Ascending aorta (tissue), 2 donors: ENCODE measurements at places on chromosomes 6 and 20. TPM values are rescaled to one million over a fixed set of nuclear protein-coding genes. Genes with fewer than 3 reads are reported as not detected.

The NCOA6 gene
- 21.6 TPM for total RNA-seq

The TP53INP2 gene
- 6.2 TPM for total RNA-seq

The ENPP1 gene
- 4.5 TPM for total RNA-seq

The SPATA2 gene
- 7.6 TPM for total RNA-seq

The GLP1R gene
- total RNA-seq, result not detected

The HMGCLL1 gene
- 0.21 TPM for total RNA-seq

The VWA7 gene
- total RNA-seq, result not detected

The NOX3 gene
- not detected for total RNA-seq

The MYB gene
- total RNA-seq, result not detected

The RSPH9 gene
- not detected for total RNA-seq

The IRAK1BP1 gene
- total RNA-seq, result 2.7 TPM

The HRH3 gene
- 0.21 TPM for total RNA-seq

The THBS2 gene
- 709 TPM for total RNA-seq

The FOXA2 gene
- not detected for total RNA-seq

DNA sequence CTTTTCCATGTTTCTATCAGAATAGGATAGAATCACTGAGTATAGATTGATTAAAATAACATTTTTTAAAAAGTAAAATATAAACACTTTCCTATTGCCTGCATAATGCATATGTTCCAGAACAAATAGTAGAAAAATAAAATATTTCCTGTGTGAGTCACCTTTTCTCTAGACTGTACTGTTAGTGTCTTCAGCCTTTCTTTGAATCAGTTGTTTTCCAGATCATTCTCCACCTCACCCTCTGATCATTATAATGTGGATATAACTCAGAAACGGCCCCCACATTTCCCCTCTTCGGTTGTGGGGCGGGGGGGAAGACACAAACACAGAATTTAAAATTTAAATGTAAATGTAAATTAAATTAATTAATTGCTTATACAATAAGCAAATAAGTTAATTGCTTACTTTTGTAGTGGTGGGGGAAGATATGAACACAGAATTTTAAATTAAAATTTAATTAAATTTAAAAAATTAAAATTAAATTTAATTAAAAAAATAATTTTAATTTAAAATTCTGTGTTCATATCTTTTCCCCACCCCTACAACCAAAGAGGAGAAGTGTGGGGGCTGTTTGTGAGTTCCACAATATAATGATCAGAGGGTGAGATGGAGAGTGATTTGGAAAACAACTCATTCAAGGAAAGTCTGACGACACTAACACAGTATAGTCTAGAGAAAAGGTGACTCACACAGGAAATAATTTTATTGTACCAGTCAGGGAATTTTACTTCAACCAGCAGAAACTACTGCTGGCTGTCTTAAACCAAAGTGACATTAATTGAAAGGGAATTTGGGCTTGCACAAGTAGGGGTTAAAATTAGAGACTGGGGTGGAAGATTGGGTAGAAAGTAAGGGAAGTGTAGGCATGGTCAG, 37.1 kb upstream of the PROKR2 start:
- no peak for DNase-seq

- DNase-seq, result no peak
These were observed 52.2 kb downstream of the PFDN4 start for GRCh38 chr20:54260116-54260515.

DNA sequence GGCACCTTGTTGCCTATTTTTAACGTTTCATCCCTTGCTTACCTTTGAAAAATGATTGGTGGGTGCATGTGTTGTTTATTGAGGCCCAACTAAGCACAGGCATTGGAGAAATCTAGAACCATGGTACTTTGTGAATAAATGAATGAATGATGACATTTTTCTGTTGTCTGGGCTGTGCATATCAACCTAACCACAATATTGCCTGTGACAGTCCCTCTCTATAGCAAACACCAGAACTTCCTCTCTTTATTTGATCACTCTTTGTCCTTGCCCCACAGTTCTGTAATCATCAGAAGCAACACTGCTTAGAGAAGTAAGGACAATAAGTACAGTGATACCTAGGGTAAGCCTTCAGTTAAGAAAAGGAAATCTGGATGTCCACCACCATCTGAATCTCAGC, 75.1 kb downstream of the TBC1D7 start:
- DNase-seq, result no peak

GRCh38 chr20:2289475-2289874, 6.3 kb upstream of the TGM3 start:
- DNase-seq, result no peak

GRCh38 chr20:38202153-38202981, 37.3 kb upstream of the TGM2 start:
- no peak for DNase-seq

DNA sequence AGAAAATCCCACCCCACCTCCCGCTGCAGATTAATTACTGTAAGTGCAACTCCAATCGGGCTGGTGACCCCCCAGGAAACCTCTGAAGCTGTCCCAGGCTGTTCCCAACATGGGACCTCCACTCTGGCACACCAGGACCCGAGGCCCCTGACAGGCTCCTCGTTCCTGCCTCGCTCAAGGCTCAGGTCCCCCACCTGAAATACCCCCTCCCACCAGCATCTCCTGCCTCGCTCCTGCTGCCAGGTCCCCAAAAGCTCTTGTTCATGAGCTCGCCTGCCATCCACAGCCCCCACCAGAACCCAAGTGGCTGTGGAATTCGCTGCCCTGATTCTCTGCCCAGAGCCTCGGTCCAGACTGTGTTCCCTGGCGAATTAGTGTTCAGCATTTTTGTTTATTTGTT, 26.1 kb downstream of the NPEPL1 start:
- DNase-seq, result peak; percentile 52

GRCh38 chr6:154512201-154512600, 1.7 kb upstream of the CNKSR3 start:
- DNase-seq, result no peak

DNA sequence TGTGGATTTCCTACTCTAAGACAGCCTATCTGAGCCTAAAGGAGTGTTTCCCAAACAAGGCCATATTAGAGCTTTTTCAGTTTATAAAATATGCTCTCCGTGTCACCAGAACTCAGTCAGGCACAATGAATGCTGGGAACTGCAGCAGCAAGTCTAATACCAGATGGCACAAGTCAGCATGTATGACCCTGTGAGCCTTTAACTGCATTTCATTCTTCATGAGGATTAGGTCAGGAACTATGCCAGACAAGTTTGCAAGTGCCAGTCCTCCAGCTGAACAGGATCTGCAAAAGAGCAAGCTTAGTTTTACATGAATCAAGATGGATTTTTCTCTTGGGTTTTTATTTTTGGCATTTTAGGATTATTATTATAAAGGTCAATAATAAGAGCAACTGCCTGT, 66.7 kb upstream of the SAMD5 start:
- DNase-seq, result no peak

DNA sequence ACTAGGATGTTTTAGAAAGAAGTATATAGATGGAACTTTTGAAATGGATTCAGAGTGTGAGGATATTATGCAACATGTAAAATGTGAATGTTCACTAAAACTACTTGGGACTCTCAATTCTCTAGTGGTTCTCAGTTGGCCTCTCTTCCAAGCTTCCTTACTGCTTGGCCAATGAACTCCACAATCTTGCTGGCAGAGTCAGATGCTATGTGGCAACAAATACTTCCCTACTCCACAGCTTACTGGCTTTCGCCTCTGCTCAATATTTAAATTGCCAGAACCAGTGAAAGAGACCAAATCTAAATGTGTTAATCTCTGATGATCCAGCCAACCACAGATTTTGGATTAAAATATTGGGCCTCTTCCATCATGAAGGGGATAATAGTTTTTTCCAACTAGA, 138.4 kb downstream of the HTR1B start:
- no peak for DNase-seq

- DNase-seq, result no peak
These were observed 84.3 kb upstream of the IFNGR1 start for GRCh38 chr6:137303441-137303840.

- DNase-seq, result no peak
These were observed 36.2 kb upstream of the THEMIS start for GRCh38 chr6:127937102-127937501.

DNA sequence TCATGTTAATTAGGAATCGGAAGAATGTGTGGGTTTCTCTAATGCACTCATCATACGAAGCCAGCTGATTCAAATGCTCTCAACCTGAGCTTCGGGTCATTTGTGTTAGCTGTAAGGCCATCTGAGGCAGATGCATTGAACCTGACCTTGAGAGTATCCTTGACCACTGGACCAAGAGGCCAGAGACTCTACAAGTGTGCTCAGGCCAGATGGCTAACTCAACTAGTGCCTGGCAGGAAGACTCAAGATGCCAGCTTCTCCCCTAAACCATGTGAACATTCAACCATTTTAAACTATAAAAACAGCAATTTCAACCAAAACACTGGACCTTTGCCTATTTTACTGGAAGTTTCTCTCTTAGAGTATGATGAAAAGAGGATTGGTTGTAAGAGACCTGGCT, 168.6 kb upstream of the CDH4 start:
- DNase-seq, result no peak

- DNase-seq, result no peak
These were observed 1100.6 kb upstream of the CITED2 start for GRCh38 chr6:140475086-140475485.

- DNase-seq, result no peak
These were observed at the start of gene STK35 for GRCh38 chr20:2101057-2101864. Gene STK35, plus strand, starts transcription at chr20:2101827. Its CDS starts 55 bp downstream, at chr20:2101882.

DNA sequence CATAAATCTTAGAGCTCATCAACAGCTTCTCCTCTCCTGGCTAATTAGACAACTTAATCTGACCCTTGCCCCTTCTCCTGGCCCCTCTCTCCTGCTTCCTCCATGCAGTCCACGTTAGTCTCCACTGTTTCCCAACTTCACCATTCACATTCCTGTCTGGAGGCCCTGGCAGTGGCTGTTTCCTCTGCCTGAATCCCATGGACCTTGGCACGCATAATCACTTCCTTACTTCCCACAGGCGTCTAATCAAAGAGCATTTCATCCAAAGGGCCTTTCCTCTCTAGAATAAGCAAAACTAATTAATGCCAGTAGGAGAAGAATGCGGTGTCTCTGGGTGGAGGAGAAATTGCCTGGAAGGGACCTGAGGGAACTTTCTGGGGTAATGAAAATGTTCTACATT, 16.4 kb upstream of the XRN2 start:
- DNase-seq, result no peak

DNA sequence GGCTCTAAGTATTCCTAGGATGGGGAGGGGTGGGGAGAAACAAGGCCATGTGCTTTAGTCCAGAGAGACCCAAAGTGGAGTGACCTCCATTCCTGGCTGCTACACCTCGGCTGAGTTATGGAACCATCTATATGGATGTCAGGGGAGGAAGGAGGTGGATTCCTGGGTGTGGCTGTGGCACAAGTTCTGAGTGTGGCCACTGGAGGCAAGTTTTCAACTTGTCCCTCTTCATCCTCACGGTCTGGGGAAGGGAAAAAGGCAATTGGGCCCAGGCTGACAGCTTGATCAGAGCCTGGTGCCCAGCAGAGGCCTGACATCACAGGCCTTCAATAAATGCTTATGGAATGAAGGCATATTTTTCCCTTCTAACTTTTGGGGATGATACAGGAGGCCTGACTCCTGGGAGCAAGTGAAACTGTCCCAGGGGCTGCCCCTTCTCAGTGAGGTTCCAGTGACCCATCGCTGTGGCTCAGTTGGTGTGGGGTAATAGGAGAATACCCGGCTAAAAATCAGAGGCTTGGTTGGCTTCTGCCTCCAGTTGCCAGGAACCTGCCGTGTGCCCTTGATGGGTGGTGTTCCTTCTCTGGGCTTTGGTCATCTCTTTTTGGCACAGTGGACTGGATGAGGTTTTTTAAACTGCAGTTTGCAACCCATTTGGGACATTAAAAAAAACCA, 1.8 kb upstream of the ITPR3 start:
- DNase-seq, result no peak

DNA sequence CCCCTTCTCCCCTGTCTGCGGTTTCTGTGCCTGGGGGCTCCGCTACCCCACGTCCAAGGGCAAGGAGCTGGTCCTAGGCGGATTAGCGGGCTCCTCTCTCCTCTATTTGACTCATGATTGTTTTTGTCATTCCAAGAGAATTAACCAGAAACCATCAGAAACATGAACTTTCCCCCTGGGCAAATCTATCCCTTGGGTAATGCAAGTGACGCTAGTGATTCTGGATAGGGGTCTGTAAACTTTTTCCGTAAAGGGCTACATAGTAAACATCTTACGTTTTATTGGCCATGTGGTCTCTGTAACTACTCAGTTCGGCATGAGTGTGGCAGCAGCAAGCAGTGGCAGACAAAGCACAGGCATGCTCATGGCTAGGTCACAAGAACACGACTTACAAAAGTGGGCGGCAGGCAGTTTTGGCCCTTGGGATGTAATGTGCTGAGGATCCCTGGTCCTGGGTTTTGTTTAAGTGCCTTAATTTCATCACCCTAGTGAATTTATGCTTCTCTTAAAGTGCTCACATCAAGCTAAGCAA, 654 bp downstream of the CST11 start:
- no peak for DNase-seq

DNA sequence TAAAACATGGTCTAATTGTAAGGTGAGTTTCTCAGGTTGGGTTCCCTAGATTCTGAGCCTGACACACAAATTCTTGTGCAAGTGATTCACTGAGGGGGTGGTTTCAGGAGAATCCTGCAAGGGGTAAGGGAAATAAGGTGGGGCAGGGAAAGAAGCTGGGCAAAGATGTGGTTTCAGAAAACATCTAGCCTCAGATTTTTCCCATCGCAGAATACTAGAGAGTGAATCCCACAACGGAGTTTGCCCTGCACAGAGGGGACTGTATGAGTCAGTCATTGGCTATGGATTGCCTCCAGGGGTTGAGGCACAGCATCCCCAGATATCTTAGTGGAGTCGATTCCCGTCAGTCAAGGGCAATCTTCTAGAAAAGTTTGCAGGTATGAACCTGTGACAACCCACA, 65.2 kb downstream of the PRL start:
- DNase-seq, result no peak
